ENCODE measurements at places on chromosomes 16 and 17. TPM values are rescaled to one million over a fixed set of nuclear protein-coding genes. Genes with fewer than 3 reads are reported as not detected.

DNA sequence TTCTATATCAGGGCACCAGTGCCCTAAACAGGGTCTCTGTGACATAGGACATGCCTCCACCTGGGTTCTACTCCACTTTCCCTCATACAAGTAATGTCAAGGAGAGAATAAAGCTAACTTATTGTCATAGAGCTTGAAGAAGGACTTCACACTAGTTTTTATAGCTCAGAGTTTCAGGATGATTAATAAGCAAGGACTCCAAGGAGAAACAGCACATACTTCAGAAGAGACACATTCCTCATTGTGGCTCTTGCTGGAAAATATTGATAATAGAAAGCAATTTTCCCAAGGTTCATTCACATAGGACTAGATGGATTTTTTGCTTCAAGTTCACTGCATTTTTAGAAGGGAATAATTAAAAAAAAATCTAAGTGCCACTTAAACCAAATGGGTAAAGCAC lies 133.3 kb downstream of the CA10 start:
- DNase-seq: no peak

- DNase-seq: no peak
Observed at GRCh38 chr17:49779156-49779738, 9.2 kb upstream of the KAT7 start.

Gene SNAI3
- 0.09 TPM for total RNA-seq

DNA sequence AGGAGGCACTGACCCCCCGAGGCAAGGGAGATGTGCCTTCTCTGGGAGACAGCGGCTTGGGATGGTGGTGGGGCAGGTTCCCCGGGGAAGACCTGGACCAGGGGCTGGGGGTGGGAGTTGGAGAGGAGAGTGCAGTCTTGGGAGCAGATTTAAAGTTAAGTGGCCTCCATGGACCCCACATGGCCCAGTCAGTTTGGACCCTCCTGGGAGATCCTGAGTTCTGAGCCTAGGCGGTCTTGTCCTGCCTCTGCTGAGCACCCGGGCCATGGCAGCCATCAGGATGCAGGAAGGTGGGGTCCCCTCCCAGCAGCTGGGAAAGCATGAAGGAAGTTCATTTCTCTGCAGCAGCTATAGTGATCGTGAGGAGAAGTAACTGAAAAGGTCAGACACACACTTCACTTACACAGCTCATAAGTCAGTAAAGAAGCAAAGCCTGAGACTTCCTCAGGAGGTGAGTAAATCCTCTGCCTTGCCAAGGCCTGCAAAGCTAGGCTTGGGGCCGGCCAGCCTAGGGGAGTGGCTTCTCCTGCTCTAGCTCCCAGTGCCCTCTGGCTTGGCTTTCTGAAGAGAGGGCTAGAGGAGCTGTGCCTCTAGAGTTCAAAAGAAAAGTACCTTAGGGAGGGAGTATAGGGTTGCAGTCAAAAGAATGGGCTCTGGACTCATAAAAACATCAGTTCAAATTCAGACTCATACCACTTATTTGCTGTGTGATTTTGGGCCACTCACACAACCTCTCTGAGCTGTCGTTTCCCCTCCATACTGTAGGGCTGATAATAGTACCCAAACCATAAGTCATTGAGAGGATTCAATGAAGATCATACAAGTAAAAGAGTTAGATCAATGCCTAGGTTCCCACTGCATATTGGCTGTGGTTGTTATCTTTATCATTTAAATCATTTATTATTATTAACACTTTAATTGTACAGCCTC lies 31.0 kb upstream of the C16orf78 start:
- no peak for DNase-seq

Gene ZFHX3
- total RNA-seq: 9.1 TPM

Gene EFNB3
- total RNA-seq: 0.14 TPM

Gene ZPBP2
- total RNA-seq: not detected

GRCh38 chr17:80717720-80718083 lies 173.1 kb downstream of the RPTOR start:
- no peak for DNase-seq

DNA sequence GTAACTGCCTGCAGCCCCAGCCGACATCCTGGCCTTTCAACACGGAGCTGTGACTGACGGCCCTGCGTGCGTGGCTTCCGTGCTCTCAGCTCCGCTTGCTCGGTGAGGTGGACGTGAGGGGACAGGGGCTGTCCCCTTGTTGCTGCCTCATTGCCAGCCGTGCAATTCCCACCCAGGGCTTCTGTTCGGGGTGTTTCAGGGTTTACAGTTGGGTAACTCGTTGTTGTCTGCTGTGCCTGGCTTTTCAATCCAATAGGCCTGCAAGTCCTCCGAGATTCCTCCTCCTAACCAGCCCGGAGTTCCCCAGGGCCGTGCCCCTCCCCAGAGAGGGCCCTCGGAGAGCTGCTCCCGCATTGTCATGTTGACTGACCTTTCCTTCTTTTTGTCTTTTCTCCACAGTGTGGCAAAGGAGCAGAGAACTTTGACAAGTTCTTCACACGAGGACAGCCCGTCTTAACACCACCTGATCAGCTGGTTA lies 31.4 kb upstream of the CACNG5 start:
- DNase-seq: no peak

- DNase-seq: no peak
Observed at GRCh38 chr17:67411397-67411796, 34.3 kb downstream of the PITPNC1 start.

Gene CEP295NL
- total RNA-seq: 1.5 TPM

Gene TOM1L1
- total RNA-seq: 0.70 TPM

- peak; percentile 8 for DNase-seq
Observed at GRCh38 chr17:72906306-72906705, 186.2 kb downstream of the SLC39A11 start.

Gene AANAT
- not detected for total RNA-seq

Gene LITAFD
- not detected for total RNA-seq

DNA sequence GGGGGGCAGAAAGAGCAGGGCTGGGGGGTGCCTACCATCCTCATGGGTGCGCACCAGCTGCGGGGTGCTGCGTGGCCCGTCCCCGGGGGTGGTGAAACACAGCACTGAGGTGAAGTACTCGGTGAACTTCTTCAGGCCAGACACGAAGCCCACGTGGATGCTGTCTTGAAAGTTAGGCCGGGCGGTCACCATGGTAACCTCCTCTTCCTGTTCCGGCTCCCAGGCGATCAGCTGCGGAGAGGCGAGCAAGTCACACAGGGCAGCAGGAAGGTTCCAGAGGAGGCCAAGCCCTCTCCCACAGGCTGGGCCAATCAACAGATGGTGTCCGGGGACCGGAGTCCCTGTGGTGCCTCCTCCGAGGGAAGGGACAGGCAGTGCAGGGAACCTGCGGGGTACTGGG lies 90.1 kb upstream of the CDC42EP4 start:
- peak; percentile 31 for DNase-seq

GRCh38 chr16:47995354-47995753 lies 160.4 kb downstream of the ABCC12 start:
- peak; percentile 7 for DNase-seq

DNA sequence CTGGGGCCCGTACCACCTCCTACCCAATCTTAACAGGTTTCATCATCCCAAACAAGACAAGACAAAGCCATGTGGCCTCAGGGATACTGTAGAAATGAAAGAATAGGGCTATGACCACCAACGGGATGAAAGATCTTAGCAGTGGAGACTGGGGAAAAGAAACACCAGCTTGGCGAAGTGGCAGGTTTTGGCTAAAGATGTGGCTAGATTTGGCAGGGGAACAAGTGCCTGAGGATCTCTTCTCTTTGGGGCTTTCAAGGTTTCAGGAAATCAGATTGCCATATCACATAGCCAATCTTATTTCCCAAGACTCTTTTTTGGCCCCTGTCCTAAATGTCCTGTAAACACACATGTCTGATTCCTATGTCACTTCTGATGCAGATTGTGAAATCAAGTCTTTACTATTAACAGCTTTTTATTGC lies 6.9 kb downstream of the KRT24 start:
- DNase-seq: no peak

- peak; percentile 50 for DNase-seq
Observed at GRCh38 chr16:88941913-88942909, 34.8 kb downstream of the CBFA2T3 start.

Gene HSD17B2
- total RNA-seq: 181 TPM

DNA sequence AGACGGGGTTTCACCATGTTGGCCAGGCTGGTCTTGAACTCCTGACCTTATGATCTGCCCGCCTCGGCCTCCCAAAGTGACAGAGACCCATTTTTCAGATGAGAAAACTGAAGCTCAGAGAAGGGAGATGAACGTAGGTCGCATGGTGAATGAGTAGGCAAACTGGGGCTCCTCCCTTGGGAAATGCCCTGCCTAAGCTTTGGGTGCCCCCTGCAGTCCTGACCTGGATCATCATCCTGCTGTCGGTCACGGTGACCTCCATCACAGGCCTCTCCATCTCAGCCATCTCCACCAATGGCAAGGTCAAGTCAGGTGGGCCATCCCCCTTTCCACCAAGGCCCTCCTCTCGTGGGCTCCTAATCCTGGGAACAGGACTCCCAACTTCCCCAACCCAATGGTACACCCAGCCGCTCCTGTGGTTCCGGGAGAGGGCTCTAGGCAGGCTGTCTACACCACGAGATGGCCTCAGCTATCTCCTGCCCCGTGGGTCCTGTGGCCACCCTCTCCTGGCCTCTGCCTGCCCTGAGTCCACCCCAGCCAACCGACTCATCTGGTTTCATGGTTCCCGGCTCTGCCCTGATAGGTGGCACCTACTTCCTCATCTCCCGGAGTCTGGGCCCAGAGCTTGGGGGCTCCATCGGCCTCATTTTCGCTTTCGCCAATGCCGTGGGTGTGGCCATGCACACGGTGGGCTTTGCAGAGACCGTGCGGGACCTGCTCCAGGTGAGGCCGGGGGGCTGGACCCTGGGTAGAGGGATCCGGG lies 4.7 kb downstream of the SLC12A3 start:
- DNase-seq: peak; percentile 50

Gene CACNG3
- not detected for total RNA-seq

Gene RAD51D
- total RNA-seq: 13.7 TPM

GRCh38 chr17:56203430-56203829 lies 50.2 kb downstream of the ANKFN1 start:
- peak; percentile 18 for DNase-seq

DNA sequence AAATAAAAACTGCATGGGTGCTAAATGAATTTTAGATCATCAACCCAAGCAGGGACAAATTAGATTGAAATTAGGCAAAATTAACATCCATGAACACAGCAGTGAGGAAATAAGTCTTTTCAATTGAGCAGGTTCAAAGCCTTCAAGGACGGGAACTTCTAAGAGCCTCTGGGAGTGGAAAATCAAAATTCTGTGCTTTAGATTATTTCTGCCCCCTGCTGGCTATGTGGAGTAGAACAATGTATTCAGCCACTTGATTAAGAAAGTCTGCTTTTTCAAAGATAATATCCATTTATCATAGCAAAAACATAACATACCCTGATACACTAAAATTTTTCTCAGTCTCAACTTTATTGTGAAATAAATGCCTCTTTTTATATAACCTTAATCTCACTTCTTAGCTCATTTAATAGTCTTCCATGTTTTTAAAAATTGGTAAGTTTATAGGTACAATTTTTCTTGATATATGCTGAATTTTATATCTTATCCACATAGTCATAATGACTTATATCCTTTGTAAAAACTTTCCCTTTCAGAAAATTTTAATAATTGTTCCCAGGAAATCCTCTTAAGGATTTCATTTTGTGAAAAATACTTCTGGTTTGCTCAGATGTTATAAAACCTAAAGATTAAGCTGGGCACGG lies 28.1 kb upstream of the NOL11 start:
- peak; percentile 80 for DNase-seq

GRCh38 chr16:27238016-27238587 lies 30.5 kb downstream of the NSMCE1 start:
- peak; percentile 50 for DNase-seq

- no peak for DNase-seq
Observed at GRCh38 chr17:79114458-79115301, 40.1 kb downstream of the ENGASE start.

DNA sequence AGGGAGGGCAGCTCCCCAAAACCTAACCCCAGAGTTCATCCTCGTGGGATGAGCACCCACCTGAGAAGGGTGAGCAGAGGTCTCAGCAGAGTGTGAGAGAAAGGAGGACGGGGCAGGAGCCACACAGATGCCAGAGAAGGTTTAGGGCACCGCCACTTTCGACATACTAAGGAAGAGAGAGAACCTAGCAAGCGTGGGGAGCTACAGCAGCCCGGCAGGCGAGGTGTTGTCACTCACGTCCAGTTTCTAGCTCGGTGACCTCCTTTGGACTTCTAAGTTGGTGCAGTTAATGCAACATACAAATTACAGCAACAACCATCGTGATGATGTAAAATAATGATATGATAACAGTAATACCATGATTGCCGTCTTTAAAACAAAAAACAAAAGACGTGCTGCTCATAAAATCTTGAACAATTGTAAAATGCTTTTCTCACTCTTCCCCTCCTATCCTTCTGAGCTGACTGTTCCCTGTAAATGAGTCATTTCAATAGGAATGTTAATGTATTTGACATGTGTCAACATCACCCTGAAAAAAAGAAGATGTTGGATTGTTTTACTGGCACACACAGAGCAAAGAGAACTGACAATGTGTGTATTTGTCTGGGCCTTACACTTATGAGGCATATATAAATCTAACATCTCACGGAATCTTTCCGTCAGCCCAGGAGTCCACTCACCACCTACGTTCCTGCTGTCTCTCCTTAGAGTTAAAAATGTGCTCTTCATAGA lies 158.2 kb upstream of the MAF start:
- DNase-seq: no peak

DNA sequence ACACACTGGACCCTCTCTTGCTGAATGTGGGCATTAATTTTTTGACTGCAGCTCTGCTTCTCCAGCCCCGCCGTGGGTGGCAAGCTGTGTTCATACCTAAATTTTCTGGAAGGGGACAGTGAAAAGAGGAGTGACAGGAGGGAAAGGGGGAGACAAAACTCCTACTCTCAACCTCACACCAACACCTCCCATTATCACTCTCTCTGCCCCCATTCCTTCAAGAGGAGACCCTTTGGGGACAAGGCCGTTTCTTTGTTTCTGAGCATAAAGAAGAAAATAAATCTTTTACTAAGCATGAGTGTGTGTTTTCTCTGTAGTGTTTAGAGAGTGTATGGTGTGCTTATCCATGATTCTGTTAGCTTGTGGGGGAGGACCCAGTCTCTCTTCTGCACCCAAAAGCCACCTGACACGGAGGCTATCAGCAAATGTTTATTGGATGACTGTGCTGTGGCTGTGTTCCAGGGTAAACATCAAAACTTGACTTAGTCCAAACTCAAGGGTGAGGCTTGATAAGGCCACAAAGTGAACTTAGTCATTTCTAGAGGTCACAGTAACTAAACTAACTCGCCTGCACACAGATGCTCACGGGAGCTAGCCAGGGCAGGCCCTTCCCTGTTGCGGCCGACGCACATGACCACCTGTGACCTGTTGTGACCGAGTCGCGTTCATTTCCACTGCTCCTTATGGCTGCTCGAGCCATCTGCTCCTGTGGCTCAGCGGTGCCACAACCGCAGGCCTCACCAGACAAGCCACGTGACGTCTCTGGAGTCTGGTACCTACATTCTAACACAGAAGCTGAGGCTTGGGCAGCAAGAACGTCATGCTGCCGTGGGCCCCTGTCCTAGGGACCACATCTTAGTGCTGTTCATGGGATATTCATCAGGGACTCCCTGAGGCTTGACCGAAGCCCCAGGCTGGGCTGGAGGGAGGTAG lies 9.8 kb upstream of the MED11 start:
- DNase-seq: peak; percentile 39

DNA sequence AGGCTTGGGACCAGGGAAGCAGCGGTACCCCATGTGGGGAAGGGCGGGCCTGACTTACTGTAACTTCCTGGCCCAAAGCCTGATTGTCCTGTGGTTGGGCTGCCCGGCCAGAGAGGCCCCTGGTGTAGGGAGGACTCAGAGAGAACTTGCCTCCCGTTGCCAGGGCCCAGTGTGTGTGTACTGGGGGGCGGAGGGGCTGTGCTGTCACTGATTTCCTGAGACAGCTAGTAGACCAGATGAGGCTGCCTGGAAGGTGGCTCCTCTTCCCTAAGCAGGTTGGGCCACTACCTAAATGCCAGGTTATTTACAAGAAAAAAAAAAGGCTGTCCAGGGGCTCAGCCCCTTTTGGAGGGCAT lies 16.7 kb downstream of the SOCS3 start:
- peak; percentile 74 for DNase-seq
